ENCODE measurements at places on chromosomes 1 and 21.
A peak's percentile ranks its signal among the peaks of the same experiment; 100 is the strongest.

- peak; percentile 34 for DNase-seq
These were observed at the start of gene RAB42 for GRCh38 chr1:28591708-28592320. Gene RAB42 (plus strand): TSS chr1:28592265. CDS start chr1:28592512, 247 bp downstream.

- DNase-seq: no peak
These were observed 2.2 kb downstream of the GAS5 start for GRCh38 chr1:173865468-173866164.

GRCh38 chr1:235077571-235078479 lies 50.8 kb downstream of the TOMM20 start:
- DNase-seq: peak; percentile 75

DNA sequence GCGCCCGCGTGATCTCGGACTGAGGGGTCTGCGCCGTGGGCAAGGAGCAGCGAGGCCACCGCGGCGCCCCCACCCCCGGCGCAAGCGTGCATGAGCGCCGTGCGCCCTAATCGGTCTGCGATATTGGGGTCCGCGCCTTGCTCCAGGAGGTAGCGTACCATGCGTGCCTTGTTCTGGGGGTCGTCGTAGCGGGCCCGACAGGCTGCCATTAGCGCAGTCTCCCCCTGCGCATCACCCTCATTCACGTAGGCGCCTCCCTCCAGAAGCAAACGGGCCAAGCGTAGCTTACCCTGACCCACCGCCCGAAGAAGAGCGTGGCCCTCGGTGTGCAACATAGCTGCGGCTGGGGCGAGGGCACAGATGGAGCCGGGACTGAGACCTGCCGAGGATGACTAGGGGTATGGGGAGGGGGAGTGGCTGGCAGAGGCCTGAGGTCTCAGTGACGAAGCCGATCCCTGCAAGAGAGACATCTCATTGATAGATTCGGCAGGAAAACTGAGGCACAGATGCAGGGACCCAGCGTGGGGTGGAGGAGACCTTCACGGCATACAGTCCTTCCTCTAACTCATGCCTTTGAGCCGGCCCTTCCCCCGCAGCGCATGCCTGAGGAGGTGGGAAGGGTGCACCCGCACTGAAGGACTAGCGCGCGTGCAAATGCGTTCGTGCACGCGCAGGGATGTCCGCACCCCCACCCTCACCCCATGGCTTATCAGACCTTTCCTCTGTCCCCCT lies 2.8 kb downstream of the ANKRD34A start:
- DNase-seq: peak; percentile 77

- no peak for DNase-seq
These were observed 103.0 kb upstream of the PLXNA2 start for GRCh38 chr1:208347191-208347590.

DNA sequence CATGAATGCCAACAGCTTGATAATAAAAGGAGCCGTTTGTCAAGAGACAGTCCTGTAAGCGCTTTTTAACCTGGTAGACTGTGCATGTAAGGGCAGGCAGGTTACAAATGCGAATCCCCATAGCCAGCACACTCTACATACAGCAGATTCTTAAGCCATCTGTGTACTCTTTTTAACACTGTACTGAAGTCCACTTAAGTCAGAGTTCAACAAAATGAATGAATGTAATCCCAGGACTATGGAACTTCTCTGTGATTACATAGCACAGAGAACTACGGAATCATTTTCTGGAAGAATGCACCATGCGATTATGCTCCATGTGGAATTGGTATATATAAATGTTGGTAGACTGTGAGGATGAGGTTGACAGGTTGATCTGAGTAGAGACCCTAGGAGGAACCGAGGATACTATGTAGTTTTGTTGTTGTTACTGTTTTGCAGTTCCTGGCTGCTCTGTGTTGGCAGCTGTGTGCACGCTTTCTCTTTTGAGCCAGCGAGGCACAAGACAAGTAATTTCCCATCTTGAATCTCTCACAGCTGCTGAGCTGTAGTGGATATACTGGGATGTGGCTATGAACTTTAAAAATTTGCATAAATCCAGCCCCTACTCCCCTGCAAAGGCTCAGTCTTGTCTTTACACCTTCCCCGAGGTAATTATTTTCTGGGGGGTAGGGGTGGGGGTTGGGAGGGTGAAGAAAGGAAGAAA lies 21.9 kb downstream of the LRRC8D start:
- peak; percentile 38 for DNase-seq

- DNase-seq: no peak
These were observed 33.1 kb upstream of the SELENON start for GRCh38 chr1:25766721-25767436.

GRCh38 chr1:31759298-31760023 lies 4.7 kb downstream of the ADGRB2 start:
- no peak for DNase-seq

DNA sequence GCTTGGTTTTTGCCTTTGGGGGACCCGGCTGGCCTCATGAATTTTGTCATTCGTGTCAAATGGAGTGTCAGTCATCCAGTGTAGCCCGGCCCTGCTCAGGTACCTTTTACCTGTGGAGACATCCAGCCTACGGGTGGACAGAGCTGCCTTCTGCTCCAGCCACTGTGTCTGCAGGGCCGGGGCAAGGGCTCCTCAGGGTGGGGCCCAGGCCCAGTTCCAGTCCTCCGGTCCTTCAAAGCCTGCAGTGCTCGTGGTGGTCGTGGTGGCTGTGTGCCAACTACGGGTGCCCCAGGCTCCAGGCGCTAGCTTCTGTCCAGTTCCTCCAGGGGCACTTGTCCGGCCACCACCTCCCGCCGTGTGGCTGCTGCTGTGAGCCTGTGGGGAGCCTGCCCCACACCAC lies 54.8 kb downstream of the TRIM11 start:
- no peak for DNase-seq

DNA sequence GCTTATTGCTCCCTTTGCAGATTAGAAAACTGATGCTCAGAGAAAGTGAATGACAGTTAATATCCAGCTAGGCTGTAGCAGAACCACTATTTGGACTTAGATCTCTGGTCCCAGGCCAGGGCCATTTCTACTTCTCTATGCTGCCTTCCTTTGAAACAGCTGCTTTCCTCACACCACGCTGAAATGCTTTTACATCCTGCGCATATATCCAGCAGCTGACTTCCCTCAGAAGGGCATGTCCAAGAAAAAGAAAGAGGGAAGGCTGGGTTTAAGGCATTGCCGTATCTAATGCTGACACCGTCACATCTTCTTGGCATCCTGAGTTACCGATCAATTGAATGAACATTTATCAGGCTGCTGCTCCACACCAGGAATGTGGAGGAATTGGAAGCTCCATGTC lies 122.4 kb downstream of the UBE2U start:
- no peak for DNase-seq

- DNase-seq: no peak
These were observed 59.4 kb upstream of the ECE1 start for GRCh38 chr1:21349693-21350092.

- no peak for DNase-seq
These were observed 3.0 kb downstream of the TTC39A start for GRCh38 chr1:51327386-51327785.

GRCh38 chr1:185257950-185258208 lies 59.2 kb downstream of the IVNS1ABP start:
- no peak for DNase-seq

- DNase-seq: no peak
These were observed 41.4 kb upstream of the SELENON start for GRCh38 chr1:25758466-25759070.

GRCh38 chr21:18478513-18478912 lies 74.9 kb upstream of the TMPRSS15 start:
- DNase-seq: no peak

- DNase-seq: no peak
These were observed 67.1 kb downstream of the LHX9 start for GRCh38 chr1:197984289-197984688.

GRCh38 chr1:231527586-231528171 lies 790 bp upstream of the TSNAX start:
- DNase-seq: no peak

Measured in stimulated activated CD8-positive, alpha-beta memory T cell treated with anti-CD3 and anti-CD28 coated beads, Interleukin-4, amount 100 ng/mL, for 48 hours (primary cell).